H9 (cell line): ENCODE measurements at places on chromosomes 7 and 10.

DNA sequence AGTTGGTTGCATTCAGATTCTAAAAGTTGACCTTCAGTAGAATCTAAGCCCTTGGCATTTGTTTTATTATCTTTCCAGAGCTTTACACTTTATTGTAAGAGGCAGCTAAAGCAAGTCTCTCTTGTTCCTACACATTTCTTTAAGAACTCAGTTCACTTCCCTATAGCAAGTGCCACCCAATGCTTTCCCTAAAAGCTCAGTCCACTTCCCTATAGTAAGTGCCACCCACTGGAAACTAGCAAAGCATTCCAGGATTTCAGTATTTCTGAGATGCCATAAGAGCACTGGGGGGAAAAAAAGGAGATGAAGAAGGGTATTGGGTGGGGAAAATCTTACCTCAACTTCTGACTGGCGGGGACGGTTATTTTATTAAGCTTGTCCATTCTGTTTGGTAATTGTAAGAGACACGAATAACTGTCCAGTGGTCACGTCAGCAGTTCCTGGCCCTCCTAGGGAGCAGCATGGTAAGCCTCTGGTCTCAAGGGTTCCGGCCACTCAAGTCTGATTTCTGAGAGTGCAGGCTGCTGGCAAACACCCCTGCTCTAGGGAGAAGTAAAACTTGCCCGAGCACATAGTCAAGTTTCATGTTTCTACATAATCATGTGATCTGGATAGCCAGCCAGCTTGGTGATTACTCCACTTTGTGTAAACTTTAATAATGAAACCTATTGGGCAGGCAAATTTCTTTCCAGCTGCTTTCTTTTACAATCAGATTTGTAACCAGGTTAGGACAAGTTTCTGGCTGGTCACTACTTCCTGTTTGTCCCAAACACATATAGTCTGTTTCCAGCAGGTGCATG lies at the start of gene BLNK:
Gene BLNK, minus strand, starts transcription at position 554 of the 800 bp plus-strand sequence. Its CDS starts 171 bp downstream, at position 383.
- DNase-seq = no peak

DNA sequence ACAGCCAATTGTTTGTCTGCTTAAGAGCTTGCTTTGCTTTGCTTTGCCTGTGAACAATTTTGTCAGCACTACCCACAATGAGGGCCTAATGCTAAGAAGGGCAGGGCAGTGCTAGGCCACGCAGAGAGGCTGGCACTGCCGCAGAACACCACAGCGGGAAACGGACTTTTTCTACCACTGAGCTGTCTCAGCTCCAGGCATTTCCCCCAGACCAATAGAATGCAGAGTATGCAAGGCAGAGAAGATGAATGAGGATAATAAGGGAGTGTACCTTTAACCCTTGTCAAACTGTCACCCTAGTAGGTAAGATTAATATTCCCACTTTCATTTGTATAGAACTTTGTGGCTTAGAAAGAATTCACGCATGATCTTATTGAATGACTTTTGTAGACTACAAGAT lies 104.5 kb downstream of the SH3PXD2A start:
- DNase-seq = no peak

GRCh38 chr7:106177738-106178592 lies 65.9 kb upstream of the SYPL1 start:
- no peak for DNase-seq

- no peak for DNase-seq
These were observed 75.0 kb upstream of the ARMC3 start for GRCh38 chr10:22852712-22853353.

- DNase-seq = peak; percentile 74
These were observed 16.1 kb upstream of the IMPDH1 start for GRCh38 chr7:128425850-128426249.

DNA sequence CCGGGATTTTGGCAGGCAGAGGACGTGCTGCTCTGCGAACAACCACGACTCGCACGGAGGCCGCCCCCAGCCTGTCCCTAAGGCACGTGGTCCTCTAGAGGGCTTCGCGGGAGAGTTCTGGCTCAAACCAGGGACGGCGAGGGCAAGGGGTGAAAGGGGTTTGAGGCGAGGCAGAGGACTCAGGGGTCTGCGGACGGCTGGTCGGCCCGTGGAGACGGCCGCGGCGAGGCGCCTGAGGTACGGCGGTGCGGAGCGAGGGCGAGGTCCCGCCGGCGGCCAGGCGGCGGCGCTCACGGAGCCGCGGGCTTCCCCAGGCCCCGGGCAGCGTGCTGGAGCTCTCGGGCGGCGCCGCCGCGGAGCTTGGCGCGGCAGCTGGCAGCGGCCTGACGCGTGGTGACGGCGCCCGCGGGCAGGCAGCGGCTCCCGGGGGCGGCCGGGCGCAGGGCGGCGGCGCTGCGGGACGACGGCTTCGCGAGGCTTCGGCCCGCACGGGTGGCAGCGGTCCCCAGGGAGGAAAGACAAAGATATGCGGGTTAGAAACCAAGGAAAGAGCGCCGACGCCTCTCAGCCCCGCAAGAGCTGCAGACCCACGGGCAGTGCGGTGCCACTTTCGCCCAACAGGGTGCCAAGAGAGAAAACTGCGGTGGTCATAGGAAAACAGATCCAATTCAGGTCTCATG lies 44.8 kb downstream of the ZNF800 start:
- peak; percentile 77 for DNase-seq

DNA sequence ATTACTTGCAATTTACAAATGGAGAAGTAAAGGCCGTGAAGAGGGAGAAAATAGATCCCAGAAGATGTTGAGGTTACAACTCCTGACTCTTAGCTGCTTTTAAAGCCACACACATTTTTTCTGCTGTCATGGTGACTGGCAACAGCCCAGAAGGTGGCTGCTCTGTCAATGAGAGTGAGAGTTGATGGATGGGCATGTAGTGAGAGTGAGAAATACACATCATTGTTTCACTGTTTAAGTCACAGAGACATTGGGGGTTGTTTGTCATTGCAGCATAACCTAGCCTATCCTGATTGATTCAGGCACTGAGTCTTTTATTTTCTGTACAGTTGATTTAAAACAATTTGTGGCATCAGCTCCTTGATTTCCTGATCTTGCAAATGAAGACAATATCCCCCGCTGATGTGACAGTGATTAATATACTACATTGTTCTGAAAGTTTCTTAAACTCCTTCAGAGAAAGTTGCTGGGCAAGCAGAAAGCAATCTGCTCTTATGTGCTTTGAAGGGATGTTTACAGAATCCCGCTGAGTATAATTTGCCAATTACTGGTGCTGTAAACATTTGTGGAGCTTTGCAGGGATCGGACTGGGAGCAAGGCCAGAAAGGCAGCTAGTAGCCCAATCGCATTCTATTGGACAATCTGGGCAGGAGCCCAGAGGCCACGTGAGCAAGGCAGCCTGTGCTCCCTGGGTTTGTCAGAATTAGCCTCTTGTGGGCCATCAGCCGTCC lies 229.6 kb downstream of the PRPF18 start:
- DNase-seq = no peak

DNA sequence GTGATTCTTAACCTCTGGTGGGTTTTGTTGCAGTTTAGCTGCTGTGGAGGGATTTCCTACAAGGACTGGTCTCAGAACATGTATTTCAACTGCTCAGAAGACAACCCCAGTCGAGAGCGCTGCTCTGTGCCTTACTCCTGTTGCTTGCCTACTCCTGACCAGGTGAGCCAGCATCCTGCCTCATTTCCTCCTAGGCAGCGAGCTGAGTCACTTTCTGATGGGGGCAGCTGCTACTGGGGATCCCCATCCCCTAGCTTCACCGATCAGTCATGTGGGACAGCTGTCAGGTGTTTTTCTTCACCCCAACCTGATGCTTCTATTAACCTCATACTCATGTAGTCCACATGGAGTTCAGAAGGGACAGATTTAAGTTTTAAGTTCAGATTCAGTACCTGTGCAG lies 21.7 kb upstream of the SMO start:
- DNase-seq = no peak
